Renal pelvis (tissue), 12 donors: ENCODE measurements at places on chromosomes 6 and 20. TPM values are rescaled to one million over a fixed set of nuclear protein-coding genes. Genes with fewer than 3 reads are reported as not detected.

DNA sequence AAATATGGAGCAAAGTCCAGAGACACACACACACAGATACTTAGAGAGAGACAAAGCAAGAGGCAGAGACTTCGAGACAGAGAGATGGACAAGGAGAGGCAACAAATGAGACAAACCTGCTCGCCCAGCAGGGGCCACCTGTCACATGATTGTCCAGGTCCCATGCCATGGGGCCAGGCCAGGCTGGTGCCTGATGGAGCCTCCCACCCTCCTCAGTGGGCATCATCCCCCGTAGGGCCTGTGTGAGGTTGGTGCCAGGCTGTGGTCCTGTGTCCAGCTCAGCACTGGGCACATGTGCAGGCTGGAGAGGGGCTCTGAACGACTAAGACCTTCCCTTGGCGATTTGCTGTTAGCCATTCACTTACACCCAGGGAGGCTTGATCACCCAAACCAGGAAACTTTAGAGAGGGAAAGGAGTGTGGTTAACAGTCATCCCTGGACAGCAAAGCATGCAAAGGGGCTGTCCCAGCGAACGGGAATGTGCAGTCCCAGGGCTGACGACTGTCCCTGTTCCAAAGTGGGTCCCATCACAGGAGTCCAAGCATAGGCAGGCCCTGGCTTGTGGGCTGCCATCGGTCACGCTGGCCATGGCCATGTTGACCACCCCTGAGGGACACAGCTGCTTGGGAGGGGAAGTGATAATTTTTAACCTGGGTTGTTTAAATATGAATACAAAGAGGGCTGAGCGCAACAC lies 38.4 kb upstream of the PHACTR3 start:
- no peak for DNase-seq

DNA sequence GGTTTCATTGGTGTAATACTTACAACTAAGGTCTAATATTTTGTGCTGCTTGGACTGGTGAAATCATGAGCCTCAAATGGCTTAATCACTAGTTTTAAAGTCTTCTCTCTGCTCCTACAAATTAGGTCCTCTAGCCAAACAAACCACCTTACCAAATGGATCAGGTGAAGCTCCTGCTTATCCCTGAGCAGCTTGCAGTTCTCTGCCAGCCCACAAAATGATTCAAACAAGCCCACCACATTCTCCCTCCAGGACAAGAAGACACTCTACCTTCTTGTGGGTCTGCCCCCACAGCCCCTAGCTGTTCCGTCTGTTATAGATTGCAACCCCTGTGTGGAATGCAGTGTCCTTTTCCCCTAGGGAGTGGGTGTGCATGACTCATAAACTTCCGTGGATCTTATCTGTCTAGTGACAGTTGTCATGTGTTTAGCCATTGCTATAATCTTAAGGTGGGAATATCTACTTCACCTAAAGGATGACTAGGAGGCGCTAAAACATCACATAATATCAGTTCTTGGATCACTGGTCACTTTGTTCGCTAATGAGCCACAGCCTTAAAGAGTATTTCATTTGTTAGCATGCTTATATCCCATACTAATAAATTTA lies 940.5 kb upstream of the MANEA start:
- DNase-seq = no peak

DNA sequence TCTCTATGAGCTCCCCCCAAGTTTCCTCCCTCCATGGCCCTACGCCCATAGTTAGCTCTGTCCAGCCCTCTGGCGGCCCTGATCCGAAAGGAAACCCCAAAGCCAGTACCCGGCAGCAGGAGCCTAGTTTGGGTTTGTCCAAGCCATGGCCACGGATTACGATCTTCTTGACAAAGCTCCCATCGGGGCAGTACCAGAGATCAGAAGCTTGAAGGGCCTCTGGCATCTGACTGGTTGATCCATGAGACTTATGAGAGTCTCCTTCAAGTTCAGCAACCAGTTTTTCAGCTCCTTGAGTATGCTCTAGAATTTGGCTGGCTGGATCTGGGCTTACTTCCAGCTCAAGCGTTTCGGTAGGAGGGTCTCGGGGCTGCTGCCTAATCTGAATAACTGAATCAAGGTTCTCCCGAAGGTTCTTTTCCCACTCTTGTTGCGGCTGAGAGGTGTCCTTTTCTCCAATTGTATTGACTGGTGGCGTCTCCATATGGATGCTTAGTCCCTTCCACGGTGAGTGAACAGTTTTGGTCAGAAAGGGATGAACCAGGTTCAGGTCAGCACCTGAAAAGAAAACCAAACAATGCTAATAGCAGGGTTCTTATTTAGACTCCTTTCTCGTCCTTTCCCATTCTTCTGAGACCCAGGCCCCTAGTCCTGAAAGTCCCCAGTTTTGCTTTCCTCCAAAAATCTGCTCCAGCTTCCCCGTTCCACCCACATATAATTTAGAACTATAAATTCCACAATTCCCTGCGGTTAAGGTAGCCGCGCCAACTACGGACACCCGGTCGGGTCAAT lies 595 bp downstream of the FKBPL start:
- no peak for DNase-seq

GRCh38 chr20:40757087-40757486 lies 68.1 kb upstream of the MAFB start:
- no peak for DNase-seq

- DNase-seq = no peak
Measured at GRCh38 chr6:150143516-150144293, 861 bp downstream of the PPP1R14C start.

- peak; percentile 80 for DNase-seq
Measured at GRCh38 chr6:168157272-168158212, 78.5 kb upstream of the FRMD1 start.

GRCh38 chr6:4687656-4687988 lies 88.6 kb upstream of the CDYL start:
- no peak for DNase-seq

GRCh38 chr6:41325446-41326066 lies 9.9 kb upstream of the NCR2 start:
- DNase-seq = no peak

DNA sequence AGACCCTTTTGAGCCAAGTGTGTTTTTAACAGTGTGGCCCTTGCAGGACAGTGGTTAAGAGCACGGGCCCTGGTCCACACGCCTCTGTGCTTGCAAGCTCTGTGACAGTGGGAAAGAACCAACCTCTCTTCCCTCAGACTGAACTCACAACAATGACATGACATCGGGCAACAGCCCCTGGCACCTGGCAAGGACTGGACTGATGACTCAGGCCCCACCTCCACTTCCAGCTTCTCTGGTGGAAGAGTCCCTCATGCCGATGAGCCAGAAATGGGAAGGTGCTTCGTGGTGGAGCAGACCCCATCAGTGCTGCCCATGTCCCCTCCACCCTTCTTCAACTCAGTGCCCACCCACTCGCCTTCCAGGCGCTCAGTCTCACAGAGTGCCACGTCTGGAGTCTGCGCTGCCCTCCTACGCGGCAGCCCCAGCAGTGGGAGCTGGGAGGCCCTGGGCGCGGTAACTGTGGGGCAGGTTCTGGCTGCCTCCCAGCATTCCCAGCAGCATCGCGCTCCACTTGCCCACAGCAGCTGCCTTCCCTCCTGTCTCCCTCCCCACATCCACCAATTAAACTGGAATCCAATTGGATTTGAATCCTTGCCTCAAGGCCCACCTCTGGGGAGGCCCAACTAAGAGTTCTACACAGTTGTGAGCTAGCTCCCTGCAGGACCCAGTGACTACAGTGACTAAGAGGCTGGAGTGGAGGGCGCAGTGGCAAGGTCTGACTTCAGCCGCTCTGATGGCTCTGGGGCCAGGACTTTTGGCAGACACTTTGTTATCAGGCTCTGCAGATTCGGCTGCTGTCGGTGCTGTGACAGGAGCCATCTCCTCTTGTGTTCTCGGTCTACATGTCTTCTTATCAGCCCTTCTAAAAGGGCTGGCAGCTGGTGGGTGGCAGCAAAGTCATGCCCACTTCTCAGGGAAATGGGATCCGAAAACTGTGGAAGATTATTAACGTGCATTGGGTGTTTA lies 156.8 kb upstream of the MLN start:
- no peak for DNase-seq

The OR2J3 gene
- not detected for polyA plus RNA-seq
